ENCODE measurements at places on chromosomes 2 and 18.

GRCh38 chr18:58470292-58470691 is 158.6 kb downstream of the ALPK2 start:
- DNase-seq = no peak

- no peak for DNase-seq
These were observed 99.1 kb downstream of the SETBP1 start for GRCh38 chr18:44779753-44780292.

- no peak for DNase-seq
These were observed 337.4 kb downstream of the LPIN1 start for GRCh38 chr2:12083713-12084419.

DNA sequence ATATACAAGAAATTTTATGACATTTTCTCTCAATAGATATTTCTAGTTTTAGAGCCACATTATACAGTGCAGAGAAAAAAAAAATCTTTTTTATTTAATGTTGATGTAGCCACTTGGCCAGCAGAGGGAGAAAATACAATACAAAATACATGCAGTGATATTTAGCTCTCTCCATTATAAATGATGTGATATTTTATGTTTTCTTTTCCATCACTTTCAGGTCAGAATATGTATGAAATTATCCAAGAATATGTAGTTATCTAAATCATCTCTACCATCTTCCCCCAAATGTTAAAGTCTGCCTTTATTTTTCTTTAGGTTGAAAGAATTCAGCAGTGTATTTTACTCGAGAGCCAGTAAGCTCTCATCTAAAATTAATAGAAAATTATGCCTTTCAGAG is 533.6 kb upstream of the FSHR start:
- no peak for DNase-seq

DNA sequence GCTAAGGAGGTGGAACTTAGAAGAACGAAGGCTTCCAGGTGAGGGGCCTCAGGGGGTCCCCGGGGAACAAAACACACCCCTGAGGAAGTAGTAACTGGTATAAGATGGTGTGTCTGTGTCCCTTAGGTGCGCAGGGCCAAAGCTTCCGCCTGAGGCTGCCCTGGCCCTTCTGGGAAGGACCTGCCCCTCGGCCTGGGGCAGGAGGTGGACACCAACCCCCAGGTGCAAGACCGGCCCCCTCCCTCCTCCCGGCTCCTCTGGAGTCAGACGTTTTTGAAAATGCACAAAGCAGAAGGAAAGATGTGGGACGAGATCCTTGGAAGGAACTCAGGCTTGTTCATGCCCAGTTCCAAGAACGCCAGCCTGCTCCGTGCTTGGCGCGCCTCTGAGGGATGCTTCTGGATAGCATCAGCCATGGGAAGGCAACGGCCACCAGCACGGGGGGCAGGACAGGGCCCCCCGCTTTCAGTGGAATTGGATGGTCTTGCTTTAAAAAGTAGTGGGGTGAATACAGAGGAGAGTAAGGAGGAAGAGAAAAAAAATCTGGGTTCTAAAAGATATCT is 37.5 kb downstream of the MYT1L start:
- DNase-seq = no peak

- no peak for DNase-seq
These were observed 175.9 kb downstream of the NR4A2 start for GRCh38 chr2:156156580-156156979.

DNA sequence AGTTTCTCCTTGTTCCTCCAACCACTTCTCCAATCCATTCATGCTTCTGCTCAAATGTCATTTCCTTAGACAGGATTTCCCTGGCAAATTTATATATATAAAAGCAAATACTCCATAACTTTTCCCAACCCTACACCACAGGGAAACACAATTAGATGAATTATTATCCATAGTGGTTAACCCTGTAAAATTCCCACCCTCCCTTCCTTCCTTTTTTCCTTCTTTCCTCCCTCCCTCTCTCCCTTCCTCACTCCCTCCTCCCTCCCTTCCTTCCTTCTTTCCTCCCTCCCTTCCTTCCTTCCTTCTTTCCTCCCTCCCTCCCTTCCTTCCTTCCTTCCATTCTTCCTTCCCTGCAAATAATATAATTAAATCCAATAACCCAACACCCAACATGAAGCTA is 617.7 kb downstream of the IRS1 start:
- no peak for DNase-seq

GRCh38 chr2:64205415-64205814 is 61.2 kb upstream of the PELI1 start:
- DNase-seq = no peak

All from CD4-positive, CD25-positive, alpha-beta regulatory T cell (primary cell).